ENCODE measurements at places on chromosomes 6 and 20.
A peak's percentile ranks its signal among the peaks of the same experiment; 100 is the strongest.

DNA sequence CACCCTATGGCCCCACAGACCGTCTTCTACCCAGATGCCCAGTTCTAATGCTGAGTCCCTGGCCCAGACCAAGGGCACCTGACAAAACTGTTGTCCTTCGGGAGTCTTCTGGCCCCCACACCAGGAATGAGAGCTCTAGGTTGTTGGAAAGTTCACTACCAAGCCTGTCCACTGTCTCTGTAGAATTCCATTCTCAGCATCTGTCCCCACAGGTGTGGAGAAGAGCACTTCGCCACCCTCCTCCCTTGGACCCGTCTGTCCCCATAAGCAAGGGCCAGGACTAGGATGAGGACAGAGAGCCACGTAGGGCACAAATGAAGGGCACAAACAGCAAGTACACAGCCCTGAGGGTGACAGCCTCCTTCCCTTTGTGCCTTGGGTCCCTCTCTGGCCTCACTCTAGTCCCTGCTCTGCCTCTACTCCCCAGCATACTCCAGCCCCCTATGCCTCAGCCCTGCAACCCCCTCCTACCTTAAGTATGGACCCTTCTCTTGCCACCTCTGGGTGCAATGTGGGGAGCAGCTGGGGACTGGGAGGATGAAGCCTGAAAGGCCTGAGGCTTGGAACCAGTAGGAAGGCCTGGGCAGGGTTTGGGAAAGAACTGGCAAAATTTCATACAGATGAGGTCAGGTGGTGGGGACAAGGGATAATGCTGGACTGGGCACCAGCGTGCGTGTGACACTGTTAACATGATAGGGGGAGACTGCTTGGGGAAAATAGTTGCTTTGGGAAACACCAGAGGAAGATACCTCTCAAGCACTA is 4.3 kb downstream of the LZTS3 start:
- DNase-seq: no peak

GRCh38 chr6:138403801-138404665 is at the start of gene HEBP2:
Gene HEBP2, plus strand, starts transcription at chr6:138404223. Its CDS starts 273 bp downstream, at chr6:138404496.
- peak; percentile 76 for DNase-seq

GRCh38 chr20:30502670-30503069 is 754.8 kb upstream of the DEFB115 start:
- DNase-seq: no peak

- no peak for DNase-seq
Measured at GRCh38 chr6:151110576-151110905, 129.2 kb upstream of the AKAP12 start.

DNA sequence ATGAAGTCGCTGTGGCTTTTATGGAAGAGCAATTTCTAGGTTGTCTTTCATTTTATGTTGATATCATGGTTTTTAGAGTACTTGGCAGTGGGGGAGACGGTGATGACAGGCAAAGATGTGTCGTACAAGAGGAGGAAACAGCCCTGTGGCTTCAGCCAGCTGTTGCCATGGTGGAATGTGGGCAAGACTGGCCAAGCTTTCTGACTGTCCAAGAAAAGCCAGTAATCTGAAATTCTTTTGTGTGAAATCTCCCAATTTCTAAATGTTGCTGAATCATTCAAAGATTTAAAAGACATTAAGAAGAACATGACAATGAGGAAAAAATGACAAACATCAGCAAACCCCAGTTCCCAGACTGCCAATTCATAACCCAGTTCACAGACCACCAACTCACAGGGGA is 23.1 kb downstream of the PFDN4 start:
- DNase-seq: no peak

- no peak for DNase-seq
Measured at GRCh38 chr6:77650098-77650663, 2.7 kb upstream of the MEI4 start.

GRCh38 chr6:46491628-46492547 is 639 bp upstream of the RCAN2 start:
- DNase-seq: no peak

- no peak for DNase-seq
Measured at GRCh38 chr6:100662264-100662663, 197.5 kb upstream of the SIM1 start.

DNA sequence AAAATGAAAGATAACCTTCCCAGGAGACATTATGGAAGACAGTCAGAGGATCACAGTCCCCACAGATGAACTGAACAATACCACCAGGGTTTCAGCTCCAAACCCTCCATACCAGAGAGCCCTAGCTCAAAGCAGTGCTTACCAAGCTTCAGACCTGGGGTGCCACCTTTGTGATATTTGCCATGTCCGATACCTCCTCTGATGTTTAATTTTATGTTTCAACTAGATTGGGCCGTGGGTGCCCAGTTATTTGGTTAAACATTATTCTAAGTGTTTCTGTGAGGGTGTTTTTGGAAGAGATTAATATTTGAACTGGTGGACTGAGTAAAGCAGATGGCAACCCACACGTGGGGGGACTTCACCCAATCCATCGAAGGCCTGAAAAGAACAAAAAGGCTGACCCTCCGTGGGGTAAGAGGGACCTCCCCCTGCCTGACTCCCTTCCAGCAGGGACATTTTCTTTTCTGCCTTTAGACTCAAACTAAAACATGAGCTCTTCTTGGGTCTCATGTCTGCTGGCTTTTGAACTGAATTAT is 11.8 kb downstream of the SCML4 start:
- DNase-seq: no peak

- no peak for DNase-seq
Measured at GRCh38 chr6:36492621-36493020, 49.8 kb downstream of the KCTD20 start.

DNA sequence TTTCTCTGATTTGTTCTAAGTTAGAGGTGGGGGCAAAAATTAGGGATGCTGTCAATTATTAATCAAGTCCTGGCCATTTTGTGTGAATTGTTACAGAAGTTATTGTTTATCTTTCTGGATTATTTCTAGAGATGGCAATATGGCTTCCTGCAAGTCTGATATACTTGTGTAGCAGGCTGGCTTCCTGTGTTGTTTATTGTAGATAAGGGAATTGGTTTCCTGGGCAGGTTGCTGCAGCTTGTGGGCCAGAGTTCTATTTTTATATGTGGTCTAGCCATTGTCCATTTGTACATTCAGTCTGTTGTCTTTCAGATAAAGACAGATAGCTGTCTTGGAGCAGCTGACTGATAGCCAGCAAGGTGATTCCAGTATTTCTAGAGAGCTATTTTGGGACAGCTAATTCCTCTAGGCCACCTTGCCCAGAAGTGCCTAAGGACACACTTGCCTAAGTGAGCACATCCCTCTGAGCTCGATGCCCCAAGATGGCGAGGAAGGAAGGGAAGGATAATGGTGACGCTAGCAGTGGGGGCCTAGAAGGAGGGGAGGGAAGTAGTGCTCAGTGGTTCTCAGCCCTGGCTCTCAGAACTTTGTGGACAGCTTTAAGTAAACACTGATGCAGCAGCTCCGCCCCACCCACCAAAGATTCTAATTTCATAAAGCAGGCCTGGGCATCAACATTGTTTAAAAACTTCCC is 25.5 kb downstream of the DDO start:
- DNase-seq: no peak

- DNase-seq: no peak
Measured at GRCh38 chr6:118297821-118298220, 250.3 kb upstream of the PLN start.

- DNase-seq: no peak
Measured at GRCh38 chr6:34218691-34219090, 18.0 kb upstream of the HMGA1 start.

DNA sequence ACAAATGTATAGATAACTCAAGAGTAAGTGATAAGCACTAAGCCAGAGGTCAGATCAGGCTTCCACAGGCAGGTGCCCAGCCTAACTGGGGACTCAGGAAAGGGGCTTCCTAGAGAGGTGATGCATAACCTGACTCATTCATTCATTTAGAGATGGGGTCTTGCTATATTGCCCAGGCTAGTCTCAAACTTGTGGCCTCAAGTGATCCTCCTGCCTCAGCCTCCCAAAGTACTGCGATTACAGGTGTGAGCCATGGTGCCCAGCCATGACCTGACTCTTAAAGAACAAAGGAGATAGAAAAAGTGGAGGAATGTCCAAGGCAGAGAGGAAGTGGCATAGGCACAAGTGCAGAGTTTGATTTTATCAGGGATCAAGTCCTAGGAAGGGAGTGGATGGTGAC is 41.9 kb downstream of the GJA10 start:
- no peak for DNase-seq

DNA sequence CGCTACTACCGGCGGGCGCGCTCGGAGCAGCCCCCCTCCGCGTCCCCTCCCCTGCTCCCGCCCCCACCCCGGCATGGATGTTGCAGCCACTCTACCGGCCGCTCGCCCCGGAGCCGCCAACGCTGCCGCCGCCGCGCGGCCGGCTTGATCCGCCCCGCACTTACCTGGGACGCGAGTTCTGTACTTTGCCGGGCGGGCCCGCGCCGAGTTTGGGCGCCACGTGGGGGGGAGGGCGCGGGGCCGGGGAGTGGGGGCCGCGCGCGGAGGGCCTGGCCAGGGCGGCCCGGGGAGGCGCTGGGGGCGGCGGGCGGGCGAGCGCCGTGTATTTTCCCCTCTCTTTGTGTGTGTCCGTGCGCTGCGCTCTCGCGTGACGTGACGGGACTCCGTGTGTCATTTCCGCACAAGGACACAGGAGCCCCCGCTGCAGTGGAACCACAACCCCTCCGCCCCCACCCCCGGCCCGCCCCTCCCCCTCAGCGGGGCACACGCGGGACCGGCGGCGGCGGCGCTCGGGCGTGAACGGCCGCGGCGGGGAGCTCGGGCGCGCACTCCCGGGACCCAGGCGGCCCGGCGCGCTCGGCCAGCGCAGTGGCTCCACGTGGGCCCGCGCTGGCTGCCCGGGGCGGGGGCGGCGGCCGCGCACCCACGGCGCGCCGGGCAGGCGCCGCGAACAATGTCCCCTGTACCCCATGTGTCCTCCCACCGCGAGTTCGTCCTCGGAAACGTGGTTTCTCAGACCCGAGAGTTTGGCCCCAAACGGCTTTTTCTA is at the start of gene BEND3:
TSS of gene BEND3 (minus strand) at position 590 of the 769 bp plus-strand sequence. CDS start 16,230 bp downstream, outside the sequence.
- DNase-seq: no peak

- no peak for DNase-seq
Measured at GRCh38 chr6:118722829-118723813, 71.7 kb upstream of the CEP85L start.

- no peak for DNase-seq
Measured at GRCh38 chr6:36200998-36201596, 4.6 kb downstream of the BRPF3 start.

DNA sequence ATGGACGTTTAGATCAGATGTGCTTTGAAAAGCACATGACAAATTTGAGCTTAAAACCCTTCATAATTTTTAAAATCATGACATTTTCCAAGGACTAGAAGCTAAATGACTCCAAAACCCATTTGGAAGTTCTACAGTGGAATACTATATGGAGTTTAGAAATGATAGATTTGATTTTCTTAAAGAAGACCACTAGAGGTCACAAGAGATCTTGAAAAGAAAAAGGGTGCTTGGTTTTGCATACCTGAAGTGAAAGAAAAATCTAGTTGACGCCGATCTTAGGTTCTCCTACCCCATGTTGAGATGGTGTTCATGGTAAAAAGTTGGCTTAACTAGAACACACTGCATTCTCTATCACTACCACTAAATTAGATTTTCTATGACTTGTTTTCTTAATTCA is 31.5 kb downstream of the CFAP61 start:
- no peak for DNase-seq

- DNase-seq: no peak
Measured at GRCh38 chr6:161639772-161640171, 365.9 kb upstream of the AGPAT4 start.

DNA sequence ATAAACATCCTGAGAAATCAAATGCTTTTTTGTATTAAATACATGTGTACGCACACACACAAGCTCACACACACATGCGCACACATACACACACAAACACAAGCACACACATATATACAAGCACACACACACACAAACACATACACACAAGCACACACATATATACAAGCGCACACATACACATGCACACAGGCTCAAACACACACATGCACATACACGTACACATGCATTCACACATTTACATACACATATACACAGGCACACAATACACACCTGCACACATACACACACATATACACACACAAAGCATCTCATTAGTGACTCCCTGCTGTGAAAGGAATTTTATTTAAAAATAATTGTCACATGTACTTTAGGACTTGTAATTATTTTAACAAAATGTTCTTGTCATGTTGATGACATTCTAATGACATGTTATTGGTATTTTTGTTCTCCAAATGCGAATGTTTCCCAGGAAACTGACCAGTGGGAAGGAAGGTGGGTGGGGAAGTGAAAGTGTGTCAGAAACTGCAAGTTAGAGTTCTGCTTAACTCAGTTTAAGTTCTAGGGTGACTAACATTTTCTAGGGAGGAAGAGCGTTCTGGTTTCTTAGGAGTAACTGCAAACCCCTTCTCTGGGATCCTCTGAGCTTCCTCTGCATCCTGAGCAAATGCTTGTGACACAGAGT is 113.9 kb upstream of the ZNF217 start:
- no peak for DNase-seq

DNA sequence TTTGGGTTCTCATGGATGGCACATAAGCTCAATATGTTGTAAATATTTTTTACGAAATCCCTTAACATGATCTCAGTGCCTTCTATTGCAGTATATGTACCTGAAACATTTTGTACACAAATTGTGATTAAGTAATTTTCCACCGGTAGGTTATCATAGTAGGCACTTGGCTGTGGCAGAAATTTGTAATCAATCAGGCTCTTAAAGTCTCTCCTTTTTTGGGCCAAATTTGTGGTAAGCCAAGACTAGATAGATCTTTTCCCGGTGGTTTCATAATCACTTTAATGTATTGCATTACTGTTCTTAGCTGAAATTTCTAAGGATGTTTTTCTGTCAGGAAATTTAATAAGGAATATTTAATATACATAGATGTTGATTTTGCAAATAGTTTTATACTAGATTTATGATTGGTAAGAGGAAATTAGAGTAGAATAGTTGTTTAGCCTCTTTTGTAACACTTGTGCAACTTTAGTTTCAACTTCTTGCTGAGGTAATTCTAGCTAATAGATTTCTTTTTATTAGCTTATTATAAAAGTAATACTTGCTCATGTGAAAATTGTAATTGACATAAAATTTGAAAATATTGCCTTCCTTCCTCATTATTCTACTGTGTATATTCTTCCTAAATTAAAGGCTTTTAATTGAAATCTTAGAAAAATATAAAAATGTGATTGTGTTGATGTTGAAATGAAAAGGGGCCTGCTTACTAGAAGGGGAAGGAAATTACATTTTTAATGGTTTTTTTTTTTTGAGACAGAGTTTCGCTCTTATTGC is 3.2 kb downstream of the PCMT1 start:
- no peak for DNase-seq

GRCh38 chr6:21609881-21610329 is 16.4 kb downstream of the SOX4 start:
- DNase-seq: no peak

- no peak for DNase-seq
Measured at GRCh38 chr6:43200541-43200940, 18.5 kb downstream of the CUL9 start.

- DNase-seq: no peak
Measured at GRCh38 chr6:40922281-40922680, 116.7 kb downstream of the UNC5CL start.
